ENCODE measurements at places on chromosomes 6 and 20. TPM values are rescaled to one million over a fixed set of nuclear protein-coding genes. Genes with fewer than 3 reads are reported as not detected.

DNA sequence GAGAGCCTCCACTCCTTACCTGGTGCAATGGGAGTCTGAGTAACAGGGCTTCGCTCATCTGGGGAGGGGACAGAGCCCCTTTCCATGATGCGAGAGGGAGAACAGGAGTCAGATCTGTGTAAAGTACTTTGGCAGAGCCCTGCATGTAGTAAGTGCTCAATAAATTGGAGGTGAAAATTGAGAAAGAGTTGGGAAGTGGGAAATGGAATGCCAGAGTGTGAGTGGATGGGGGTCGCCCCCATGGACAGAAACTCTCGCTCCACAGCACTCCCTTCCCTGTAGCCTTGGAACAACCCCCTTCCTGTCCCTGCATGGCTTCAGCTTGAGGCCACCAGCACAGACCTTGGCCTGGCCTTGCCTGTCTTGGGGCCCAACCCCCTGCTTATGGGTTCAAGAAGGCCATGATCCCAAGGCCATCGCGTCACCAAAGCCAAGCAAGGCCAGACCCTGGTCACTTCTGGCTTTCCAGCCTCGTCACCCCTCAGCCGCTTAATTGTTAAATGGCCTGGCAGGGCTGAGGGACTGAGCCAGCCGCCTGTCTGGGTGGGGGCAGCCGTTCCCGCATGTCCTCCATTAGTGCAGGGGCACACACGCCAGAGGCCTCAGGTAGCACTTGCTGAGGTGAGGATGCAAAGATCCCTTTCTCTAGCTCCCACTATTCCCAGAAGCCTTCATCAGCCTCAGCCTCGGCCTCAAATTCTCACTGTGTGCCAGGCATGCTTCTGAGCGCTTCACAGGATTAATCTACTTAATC lies 93.7 kb upstream of the PTPN1 start:
- no peak for DNase-seq

DNA sequence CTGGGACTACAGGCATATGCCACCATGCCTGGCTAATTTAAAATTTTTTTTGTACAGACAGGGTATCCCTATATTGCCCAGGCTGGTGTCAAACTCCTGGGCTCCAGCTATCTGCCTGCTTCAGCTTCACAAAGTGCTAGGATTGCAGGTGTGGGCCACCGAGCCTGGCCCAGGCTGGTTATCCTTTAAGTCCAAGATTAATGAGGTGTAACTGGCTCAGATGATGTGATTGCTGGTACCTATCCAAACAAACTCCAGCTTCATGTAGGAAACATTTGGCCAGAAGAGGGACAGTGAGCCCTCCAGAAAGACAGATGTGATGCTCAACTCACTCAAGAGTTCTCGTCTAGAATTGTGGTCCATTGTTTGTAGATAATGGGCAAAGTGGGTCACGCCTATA lies 9.2 kb upstream of the ZNF318 start:
- DNase-seq, result no peak

DNA sequence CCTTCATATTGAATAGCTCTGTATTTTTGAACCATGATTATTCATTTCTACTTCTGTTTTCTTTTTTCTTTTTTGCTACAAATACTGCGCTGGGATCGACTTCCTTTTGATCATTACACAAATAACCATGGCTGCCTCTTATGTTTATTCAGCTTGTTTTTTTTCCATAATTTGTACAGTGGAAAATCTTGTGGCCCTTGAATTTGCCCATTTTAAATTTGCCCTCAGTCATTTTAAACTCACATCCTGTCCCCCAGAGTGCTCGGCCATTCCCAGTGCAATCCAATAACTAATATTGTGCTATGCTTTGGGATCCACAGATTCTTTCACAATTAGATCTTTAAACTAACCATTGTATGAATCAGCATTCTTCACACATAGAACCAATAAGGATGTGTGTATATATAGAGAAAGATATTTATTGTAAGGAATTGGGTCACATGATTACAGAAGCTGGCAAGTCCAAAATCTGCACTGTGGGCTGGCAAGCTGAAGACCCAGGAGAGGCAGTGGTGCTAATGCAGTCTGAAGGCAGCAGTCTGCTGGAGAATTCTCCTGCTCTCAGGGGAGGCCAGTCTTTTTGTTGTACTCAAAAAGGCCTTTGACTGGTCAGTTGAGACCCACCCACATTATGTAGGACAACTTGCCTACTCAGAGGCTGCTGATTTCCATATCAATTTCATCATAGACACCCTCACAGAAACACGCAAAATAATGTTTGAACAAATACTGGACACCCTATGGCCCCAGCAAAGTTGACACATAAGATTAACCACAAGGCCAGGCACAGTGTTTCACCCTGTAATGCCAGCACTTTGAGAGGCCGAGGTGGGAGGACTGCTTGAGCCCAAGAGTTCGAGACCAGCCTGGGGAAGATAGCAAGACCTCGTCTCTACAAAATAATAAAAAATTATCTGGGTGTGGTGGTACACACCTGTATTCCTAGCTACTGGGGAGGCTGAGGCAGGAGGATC lies 147.1 kb downstream of the MTHFD1L start:
- no peak for DNase-seq

GRCh38 chr6:106431972-106432371 lies 71.5 kb downstream of the CRYBG1 start:
- no peak for DNase-seq

GRCh38 chr6:31225735-31226134 lies 46.2 kb downstream of the HLA-C start:
- no peak for DNase-seq

SDC4 gene
- 172 TPM for polyA plus RNA-seq

ABT1 gene
- 15.1 TPM for polyA plus RNA-seq

All from right renal cortex interstitium (tissue), 3 donors.